LoVo (cell line): ENCODE measurements at places on chromosomes 7 and 10.
A peak's percentile ranks its signal among the peaks of the same experiment; 100 is the strongest.

GRCh38 chr10:111677759-111678158, 505.8 kb downstream of the GPAM start:
- DNase-seq: no peak

DNA sequence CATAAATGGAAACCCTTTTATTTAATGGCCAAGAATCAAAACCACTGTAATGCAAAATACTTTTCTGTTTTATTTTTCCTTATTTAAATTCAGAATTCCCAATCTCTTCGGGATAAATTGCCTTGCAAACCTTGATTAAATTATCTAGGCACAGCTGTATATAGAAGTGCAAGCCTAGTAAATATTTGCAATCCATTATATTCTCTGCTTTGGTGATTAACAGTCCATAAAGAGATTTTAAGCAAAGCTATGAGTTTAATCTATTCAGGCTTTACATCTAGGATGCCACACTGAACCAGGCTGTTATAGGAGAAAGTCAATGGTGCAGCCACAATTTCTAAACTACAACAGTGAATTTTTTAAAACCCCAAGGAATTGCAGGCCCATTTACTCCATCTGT, 43.6 kb upstream of the THSD7A start:
- no peak for DNase-seq

GRCh38 chr10:124621637-124622036, 122.5 kb downstream of the FAM53B start:
- no peak for DNase-seq

DNA sequence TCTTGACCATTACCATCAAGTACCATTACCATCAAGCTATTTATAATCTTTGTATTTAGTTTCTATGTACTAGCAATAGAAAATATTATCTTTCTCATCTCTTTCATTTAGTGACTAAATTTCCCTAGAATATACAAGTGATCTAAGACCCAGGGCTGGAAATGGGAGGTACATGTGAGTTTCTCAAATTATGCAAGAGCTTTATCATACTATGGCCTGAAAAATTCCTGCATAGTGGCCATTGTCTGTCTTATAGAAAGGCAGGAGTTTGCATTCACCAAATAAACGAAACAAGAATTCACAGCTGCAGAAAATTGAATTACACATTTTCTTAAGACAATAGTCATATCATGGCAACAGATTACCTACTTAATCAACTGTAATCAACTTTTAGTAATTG, 50.7 kb upstream of the HDAC9 start:
- DNase-seq: no peak

DNA sequence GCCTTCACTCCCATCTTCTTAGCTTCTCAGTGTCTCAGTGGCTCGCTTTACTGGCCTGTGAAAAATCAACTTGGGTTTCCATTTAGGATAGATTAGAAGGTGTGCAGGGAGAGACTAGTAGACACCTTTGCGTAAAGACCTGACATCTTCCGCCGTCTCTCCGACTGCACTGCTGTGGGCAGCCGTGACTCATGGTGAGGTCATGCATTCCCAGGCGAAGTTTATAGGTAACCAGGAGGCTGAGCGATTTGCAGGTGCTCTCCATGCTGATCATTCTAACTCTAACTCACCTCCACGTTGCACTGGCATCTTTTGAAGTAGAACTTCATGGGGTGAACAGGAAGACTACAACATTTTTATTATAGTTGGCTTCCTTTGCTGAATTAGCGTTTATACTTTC, 68.0 kb upstream of the ZNF438 start:
- DNase-seq: peak; percentile 91

DNA sequence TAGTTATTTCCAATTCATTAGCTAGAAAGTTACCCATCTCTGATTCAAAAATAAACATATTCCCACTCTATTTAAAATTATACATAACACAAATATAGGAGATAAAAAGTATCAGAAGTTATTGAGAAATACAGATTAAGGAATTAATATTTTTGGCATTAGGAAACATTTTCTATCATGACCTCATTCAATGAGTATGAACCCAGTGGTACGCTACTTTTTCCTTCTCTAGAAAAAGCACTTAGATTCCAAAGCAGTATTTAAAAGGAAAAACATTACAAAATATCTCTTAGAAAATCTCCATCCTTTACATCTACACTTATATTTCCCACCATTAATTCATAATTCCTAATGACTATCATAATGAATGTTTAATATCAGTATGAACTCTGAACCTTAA, 240.6 kb upstream of the GNAI1 start:
- DNase-seq: no peak

GRCh38 chr7:51073171-51073570, 243.4 kb downstream of the COBL start:
- no peak for DNase-seq

GRCh38 chr7:159138508-159138907, 6.2 kb downstream of the VIPR2 start:
- no peak for DNase-seq

- no peak for DNase-seq
Measured at GRCh38 chr10:112906945-112907344, 43.1 kb upstream of the TCF7L2 start.

DNA sequence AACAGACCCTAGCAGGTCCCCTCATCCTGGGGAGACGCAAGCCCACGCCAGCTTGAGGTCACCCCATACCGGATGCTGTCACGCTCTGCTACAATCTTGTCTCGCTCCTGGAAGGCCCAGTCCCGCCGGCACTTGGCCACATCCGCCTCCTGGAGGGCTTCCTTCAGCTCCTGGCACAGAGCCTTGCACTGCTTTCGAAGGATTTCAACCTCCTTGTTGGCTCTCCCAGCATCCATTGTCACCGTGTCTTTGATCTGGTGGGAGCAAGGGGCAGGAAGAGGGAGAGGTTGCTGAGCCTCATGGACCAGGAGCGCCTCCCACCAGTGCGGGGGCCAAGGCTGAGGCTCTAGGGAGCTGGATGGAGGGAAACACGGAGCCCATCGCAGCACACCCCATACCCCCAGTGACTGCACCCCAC, 90.9 kb downstream of the DLG5 start:
- DNase-seq: no peak

DNA sequence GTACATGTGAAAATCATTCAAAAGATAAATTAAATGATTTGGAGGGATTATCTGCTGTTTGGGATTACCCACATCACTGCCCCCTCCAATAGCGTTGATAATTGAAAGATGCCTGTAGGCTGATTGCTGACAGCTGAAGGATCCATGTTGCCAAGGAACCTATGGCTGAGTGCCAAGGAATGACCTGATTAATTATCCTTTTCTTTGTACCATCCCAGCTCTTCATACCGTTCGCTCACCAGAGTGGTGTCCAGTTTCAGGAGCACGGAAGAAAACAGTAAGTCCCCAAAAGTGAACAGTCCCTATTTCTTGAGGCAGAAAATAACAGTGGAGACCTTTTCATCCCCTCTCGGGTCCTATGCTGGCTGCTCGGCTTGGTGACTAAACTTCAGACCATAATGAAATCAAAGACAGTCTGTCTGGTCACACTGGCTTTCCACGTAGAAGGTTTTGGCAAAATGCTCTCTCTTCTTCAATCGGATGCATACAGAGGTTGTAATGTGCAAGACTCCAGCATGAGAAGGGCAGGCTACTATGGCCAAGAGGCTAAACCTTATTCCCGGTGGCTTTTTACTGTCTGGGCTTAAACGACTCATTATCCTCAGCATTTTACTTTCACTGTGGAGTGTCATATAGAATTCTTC, 108.8 kb downstream of the SPAG6 start:
- no peak for DNase-seq

GRCh38 chr10:46028584-46029460, 1.6 kb downstream of the NCOA4 start:
- DNase-seq: peak; percentile 87

DNA sequence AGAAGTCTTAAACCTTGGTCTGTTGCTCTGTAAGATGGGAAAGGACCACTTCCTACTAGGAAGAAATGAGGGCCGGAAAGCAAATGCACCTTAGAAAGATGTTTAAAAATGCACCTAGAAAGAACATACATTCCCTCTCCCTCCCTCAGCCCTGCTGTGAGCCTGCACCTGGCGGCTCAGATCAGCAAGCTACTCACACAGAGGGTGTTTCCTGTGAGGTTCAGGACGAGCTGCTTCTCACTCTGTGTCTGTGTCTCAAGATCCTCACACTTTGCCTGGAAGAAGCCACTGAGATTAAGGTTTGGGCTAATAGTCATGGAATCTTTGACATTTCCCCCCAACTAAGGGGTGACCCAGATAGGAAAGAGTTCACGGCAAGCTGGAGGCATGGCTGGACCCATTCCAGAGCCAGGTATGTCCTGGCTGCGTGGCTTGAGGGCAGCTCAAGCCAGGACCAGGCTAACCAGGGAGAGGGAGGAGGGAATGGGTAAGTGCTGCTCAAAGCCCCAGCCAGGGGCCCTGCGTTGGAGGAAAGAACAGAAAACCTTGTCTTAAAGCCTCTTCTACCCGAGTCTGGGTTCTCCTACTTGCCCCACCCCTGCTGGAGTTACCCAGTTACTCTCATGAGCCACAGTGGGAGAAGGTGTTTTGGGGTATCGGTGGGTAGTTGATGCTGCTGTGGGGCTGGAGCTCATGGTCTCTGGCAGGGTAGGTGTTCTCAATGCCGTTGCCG, 47.5 kb downstream of the PODXL start:
- DNase-seq: no peak

DNA sequence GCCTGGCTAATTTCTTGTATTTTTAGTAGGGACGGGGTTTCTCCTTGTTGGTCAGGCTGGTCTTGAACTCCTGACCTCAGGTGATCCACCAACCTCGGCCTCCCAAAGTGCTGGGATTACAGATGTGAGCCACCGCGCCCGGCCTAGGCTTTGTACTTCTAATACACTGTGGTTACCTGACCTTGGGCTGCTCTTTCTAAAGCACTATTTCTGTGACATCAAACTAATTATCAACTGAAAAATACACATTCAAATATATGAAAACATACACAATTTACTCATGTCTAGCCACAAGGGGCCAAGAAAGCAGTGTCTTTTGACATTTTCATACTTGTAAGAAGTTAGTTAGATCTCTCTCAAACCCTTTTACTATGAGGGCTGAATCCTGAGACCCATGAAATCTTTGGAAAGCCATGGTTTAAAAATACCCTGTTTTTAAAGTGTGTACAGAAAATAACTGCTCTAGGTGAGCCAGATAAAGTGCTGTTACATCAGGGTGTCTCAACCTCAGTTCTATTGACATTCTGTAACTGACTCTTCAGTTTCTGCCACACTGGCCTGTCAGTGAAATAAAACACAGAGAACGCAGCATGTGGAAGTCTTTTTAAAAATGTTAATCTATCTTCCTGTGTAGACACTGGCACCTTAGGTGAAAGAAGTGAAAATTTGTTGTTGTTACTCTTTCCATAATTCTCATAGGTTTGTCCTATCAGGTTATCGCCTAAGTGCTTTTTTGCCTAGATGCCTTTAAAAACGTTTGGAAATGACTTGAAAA, 58.8 kb downstream of the CREM start:
- no peak for DNase-seq

- no peak for DNase-seq
Measured at GRCh38 chr7:105269397-105269796, 119.3 kb downstream of the SRPK2 start.

DNA sequence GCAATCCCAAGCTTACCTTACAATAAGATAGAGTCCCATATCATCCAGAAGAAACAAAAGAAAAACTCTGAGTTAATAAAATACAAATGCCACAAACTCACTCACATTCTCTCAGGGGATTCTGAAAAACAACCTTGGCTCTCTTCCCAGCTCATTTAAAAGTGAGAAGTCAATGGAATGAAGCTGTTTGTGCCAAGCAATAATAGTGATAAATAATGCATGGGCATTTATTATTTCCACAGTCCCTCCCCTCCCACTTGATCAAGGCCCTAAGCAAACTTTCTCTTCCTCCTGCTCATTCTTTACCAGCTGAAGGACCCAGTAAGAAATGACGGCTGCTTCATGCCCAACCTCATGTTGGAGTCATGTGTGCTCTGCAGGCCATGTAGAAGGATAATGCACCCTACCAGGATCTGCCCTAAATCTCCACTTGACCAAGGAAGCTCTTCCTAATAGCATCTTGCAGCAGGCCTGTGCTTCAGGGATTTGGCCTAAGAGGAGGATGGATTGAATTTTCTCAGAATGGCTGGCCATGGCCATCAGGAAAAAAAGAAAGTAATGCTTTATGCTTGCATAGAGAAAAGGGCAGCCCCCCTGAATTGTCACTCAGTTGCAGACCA, 451.3 kb downstream of the GPAM start:
- no peak for DNase-seq

GRCh38 chr7:33137103-33137502, 7.7 kb downstream of the BBS9 start:
- no peak for DNase-seq

DNA sequence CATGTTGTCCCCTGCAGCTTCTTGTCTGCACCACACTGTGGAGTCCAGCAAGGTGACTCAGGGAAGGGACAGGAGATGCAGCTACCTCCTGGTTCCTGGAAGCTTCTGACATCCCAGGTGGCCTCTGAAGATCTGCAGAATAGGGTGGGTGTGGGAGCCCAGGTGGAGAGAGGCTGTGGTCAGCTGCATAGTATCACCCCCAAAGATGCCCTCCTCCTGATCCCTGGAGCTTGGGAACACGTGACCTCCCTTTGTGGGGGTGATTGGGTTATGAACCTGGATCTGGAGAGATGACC, 25.4 kb downstream of the CALML3 start:
- no peak for DNase-seq

GRCh38 chr7:22013711-22014110, 68.0 kb upstream of the CDCA7L start:
- DNase-seq: no peak

- no peak for DNase-seq
Measured at GRCh38 chr7:15685358-15686294, 857 bp downstream of the MEOX2 start.

DNA sequence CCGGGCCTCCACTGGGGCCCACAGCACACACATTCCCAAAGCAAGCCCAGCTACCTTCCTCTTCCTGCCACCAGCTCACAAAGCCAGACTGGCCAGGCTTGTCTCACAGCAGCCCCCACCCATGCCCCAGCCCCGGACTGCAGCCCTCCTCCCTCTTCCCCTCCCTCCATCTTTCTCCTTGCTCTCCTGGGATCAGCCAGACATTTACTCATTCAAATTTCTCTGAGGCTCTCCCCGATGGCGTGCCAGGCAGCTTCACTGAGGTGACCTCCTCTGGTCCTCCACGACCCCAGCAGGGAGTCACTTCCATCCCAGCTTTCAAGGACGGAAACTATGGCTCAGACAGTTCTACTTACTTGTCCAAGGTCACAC, 187.5 kb downstream of the GRID1 start:
- no peak for DNase-seq

GRCh38 chr7:43112941-43113621, 634 bp downstream of the HECW1 start:
- no peak for DNase-seq

DNA sequence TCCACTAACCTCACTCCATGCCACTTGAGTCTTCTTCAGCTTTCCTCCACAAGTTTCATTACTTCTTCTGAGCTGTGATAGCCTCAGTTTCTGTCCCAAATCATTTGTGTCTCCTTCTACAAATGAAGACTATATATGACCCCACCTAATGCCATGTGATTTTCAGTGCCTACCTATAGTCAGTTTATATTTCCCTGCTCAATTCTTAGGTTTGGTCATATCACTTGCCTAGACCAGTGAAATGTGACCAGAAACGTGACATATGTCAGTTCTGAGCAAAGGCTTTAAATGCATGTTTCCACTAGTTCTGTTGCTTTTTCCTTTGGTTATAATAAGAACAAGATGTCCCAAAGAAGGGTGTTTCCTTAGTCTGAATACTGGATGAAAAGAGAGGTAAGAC, 24.6 kb upstream of the REEP3 start:
- DNase-seq: no peak
